CD4-positive, alpha-beta T cell treated with Interleukin-10 for 1 hour (primary cell): ENCODE measurements at places on chromosomes 2 and 18.

DNA sequence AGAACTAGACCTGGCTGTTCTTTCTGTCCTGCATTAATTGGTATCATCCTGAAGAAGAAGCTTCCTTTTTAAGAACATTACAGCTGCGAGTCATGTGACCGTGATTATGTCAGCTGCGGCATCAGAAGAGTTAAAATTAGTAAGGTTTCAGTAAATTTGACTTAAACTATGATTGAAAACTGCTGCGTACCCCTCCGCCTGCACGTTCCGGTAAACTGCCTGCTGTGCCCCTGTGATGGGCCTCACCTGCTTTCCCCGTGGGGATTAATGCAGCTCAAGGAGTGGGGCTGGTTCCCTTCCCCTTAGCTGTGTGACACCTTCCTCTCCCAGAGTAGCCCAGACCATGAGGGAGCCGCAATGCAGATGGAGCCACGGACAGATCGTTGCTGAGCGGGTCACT lies 36.1 kb upstream of the MYO3B start:
- no peak for DNase-seq

- DNase-seq = peak; percentile 16
Measured at GRCh38 chr2:1563943-1564891, 151.0 kb downstream of the TPO start.

DNA sequence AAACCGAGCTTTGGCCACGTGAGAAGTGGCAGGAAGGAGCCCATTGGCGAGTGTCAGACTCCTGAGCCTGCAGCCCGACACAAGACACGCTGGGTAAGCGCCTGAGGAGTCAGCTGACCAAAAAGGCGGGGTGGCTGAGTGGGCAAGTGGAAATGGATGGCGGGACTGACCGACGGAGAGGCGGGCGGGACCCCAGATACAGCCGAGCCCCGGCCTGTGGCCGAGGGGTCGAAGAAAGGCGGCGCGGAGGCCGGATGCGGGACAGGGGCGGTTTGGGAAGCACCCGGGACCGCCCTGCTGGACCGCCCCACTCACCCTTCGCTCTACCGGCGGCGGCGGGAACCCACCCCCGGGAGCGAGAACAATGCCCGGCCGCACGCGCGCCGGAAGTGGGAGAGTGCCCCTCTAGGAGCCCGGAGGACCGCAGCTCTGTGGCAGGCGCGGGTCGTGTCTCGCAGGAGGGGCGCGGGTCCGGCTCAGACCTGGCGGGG lies 22.8 kb downstream of the ZSCAN30 start:
- peak; percentile 80 for DNase-seq

DNA sequence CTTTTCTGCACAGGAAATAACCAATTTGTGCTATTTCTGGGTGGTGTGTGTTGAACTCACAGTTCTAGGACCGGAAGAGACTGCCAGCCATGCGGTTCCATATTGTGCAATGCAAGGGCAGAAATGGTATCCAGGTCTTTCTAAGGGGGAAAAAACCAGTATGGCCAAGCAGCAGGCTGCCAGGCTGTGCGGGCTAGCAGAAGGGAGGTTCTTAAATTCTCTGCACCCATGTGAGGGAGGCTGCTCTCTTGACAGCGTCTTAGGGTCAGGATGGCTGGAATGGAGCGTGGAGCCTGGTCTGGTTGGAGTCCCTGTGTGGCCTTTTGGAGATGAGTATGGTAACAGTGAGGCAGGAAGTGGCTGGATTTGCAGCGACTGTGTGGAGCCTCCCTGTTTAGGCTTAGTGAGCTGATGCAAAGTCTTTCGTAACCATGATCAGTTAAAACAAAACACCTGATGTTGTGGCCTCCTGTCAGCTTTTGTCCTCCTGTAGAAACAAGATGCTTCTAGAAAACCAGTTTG lies 52.6 kb downstream of the NCK2 start:
- peak; percentile 60 for DNase-seq

GRCh38 chr2:85789271-85789670 lies 35.5 kb downstream of the ATOH8 start:
- no peak for DNase-seq

DNA sequence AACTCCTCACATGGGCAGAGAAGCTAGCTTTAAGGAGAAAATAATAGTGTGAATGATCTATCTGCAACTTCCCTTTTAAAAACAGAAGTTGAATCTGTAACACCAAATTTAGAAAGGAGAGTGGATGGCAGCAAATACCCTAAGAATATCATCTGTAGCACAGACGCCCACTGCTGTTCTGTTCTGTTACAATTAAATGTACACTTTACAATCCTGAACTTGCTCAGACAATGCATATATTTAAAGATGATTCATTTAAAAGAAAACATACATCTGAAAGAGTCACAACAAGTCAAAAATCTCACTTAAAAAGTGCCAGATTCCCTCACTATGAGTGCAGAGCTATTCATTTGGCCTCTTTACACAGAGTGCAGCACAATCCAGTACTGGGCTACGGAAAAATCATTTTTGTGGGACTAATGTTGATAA lies 8.0 kb upstream of the SERTAD2 start:
- no peak for DNase-seq

- DNase-seq = no peak
Measured at GRCh38 chr18:30486856-30487255, 555.7 kb downstream of the DSC3 start.

GRCh38 chr2:88735853-88736252 lies 44.4 kb downstream of the RPIA start:
- DNase-seq = no peak

DNA sequence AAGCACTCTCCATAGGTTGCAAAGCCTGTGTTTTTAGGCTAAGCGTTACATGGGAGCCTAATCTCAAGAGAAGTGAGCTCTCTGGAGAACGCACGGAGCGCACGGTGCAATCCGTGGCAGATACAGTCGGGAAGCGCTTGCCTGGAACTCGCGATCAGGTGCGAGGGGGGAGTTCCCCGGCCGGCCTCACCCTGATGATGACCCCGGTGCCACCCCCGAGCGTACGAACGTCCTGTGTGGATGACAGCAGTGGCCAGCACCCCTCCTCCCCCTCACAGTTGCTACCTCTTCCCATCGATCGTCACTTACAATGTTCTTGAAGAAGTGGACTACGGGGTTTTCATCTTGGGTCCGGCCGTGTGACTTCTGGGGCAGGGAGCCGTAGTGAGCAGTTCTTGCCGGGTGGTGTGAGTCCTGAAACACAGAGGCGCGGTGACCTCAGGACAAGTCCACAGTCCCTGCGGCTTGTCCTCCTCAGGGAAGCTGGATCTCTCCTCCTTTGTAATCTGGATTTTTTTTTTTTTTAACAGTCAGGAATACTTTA lies 142.9 kb downstream of the MBP start:
- DNase-seq = no peak

DNA sequence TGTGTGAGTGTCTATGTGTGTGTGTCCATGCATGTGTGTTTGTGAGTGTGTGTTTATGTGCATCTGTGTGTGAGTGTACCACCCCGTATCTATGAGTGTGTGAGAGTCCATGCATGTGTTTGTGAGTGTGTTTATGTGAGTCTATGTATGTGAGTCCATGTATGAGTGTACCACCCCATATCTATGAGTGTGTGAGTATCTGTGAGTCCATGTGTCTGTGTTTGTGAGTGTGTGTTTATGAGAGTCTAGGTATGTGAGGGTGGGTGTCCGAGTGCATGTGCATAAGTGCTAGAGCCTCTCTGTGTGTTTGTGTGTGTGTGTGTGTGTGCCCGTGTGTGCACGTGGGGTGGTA lies 86.0 kb upstream of the ATG16L1 start:
- DNase-seq = no peak

DNA sequence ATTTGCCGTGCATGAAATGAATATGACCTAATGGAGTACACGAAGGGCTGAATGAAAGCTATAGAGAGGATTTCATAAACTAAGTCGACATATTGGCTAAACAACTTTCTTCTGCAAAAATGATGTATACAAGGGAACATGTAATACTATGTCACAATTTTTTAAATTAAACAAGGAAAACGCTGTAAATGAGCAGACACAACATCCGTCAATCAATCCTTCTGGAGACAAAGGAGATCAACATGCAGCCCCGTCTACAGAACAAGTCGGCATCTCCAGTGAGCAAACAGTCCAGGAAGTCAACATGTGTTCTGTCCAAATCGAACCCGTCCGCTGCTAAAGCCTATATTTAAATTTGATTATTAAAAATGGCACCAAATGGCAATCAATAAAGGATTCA lies 180.8 kb downstream of the TCF4 start:
- no peak for DNase-seq

- no peak for DNase-seq
Measured at GRCh38 chr18:35322486-35323458, 21.4 kb downstream of the ZNF24 start.

GRCh38 chr2:8442833-8443486 lies 238.9 kb upstream of the ID2 start:
- DNase-seq = no peak

GRCh38 chr2:88658881-88659537 lies 31.7 kb upstream of the EIF2AK3 start:
- no peak for DNase-seq
